Stimulated activated CD4-positive, alpha-beta T cell treated with anti-CD3 and anti-CD28 coated beads, Interleukin-1b, Interleukin-23, amount 100 ng/mL, for 1 hour (primary cell): ENCODE measurements at places on chromosomes 3 and 15.

DNA sequence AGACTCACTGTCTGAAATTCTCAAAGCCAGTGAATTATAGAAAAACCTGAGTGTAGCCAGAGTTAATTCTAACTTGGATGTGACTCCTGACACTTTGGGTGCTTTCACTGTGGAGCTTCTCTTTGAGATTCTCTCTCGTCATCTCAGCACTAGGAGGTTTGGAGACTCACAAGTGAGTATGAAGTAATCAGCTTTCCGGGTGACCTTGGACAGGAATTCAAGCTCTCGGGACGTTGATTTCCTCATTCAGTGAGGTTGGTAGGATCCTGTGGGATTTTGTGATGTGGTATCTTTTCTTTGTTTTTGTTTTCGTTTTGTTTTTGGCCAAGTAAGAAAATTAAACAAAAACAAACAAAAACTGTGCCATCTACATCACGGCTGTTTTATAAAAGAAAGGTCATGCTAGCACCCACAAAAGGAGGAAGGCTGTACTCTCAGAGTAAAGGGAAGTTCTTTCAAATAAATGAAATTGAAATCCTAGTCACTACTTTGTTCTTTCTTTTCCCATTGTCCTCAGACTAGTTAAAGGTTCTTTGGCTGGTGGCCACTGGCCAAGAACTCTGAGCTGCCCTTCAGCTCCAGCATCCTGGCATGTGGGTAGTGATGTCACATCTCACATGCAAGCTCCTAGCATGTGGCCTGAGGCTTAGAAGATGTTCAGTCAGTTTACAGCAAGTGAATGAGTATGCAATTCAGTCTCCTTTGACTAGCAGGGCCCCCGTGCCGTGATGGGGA lies 263.3 kb upstream of the TPM1 start:
- no peak for DNase-seq

DNA sequence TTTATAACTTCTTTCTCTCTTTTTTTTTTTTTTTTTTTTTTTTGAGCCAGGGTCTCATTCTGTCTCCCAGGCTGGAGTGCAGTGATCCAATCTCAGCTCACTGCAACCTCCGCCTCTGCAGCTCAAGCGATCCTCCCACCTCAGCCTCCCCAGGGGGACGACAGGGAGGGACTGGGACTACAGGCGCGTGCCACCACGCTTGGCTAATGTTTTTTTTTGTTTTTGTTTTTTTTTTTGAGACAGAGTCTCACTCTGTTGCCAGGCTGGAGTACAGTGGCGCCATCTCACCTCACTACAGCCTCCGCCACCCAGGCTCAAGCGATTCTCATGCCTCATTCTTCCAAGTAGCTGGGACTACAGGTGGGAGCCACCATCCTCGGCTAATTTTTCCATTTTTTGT lies 17.7 kb upstream of the PRKCI start:
- no peak for DNase-seq

DNA sequence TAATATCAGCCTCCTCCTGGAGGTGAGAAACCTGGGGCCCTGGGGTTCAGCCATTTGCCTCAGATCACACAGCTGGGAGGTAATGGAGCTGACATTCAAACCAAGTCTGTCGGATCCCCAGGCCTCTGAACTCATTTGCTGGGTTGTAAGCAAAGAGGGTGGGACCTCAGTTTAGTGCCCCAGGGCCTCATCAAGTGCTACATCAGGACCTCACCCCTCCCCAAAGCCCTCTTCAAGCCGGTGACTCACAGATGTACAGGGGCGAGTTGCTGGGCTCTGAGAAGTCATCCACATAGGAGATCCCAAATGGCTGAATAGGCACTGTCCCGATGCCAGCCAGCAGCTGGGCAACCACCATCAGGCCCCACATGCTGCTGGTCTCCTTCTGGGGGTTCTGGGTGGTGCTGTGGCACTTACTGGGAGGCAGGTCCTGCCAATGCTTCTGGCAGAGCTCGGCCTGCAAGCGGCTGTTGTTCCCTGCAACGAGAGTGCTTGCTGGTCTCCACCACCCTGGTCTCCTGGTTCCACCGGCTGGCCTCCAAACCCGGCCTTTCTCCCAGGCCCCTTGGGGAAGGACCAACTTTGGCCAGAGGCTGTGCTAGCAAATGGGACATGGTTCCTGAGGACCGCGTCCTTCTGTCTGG lies 59.2 kb upstream of the RAB6B start:
- no peak for DNase-seq

- DNase-seq, result no peak
These were observed 60.2 kb upstream of the ACP3 start for GRCh38 chr3:132256989-132257388.

GRCh38 chr15:88255484-88256278 lies 858 bp downstream of the NTRK3 start:
- DNase-seq, result no peak
